ENCODE measurements at places on chromosomes 2 and 18. TPM values are rescaled to one million over a fixed set of nuclear protein-coding genes. Genes with fewer than 3 reads are reported as not detected.

GRCh38 chr2:43657241-43657640 is 19.0 kb downstream of the C1GALT1C1L start:
- H3K27me3 ChIP-seq: no peaks in the 10 kb centered on the region
- no peaks in the 10 kb centered on the region for H3K4me1 ChIP-seq
- no peak overlapping the region for H3K4me3 ChIP-seq
- H3K27ac ChIP-seq: no peak overlapping the region
- no peaks in the 10 kb centered on the region for H3K36me3 ChIP-seq

GRCh38 chr2:4134551-4135550 is 431.5 kb downstream of the DCDC2C start:
- no peaks in the 10 kb centered on the region for H3K4me1 ChIP-seq
- DNase-seq: no peak
- H3K36me3 ChIP-seq: no peaks in the 10 kb centered on the region
- no peak overlapping the region for H3K27ac ChIP-seq

GRCh38 chr18:46711444-46711863 is 45.4 kb downstream of the ST8SIA5 start:
- no peaks in the 10 kb centered on the region for H3K4me1 ChIP-seq
- DNase-seq: no peak
- H3K36me3 ChIP-seq: no peaks in the 10 kb centered on the region
- H3K27me3 ChIP-seq: peaks cover 10% of the 10 kb centered on the region
- no peak overlapping the region for H3K27ac ChIP-seq

DNA sequence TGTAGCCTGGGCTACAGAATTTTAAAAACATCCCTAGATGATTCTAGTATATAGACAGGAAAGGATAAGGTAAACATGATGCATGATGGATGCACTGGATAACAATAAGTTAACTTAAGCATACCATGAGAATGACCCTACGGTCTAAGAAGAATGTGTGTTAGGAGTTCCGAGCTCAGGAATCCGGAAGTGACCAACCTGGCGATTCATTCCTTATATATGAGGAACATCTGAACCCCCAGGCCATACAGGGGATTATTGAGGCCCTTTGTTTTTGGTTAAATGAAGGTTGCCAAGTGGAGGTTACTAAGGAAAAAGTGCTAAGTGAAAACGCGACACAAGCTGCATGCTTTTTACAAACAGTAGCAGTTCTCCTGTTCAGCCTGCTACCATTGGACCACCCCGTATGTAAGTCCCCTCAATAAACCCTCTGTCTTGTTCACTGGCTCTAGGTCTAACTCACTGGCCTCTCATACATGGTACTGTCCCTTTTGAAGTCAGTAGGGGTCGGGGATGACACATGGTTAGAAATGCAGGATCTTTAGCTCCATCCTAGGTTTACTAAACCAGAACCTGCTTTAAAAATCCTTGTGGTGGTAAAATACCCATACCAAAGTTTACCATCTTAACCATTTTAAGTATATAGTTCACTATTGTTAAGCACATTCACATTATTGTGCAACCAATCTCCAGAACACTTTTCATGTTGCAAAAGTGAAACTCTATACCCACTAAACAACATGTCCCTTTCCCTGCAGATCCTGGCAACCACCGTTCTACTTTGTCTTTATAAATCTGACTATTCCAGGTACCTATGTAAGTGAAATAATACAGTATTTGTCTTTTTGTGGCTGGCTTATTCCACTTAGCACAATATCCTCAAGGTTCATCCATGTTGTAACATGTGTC is 111.0 kb upstream of the MAP4K3 start:
- no peaks in the 10 kb centered on the region for H3K36me3 ChIP-seq
- H3K4me1 ChIP-seq: peaks cover 20% of the 10 kb centered on the region
- H3K27me3 ChIP-seq: no peaks in the 10 kb centered on the region
- DNase-seq: no peak

GRCh38 chr2:196459539-196459938 is 180.0 kb upstream of the CCDC150 start:
- no peaks in the 10 kb centered on the region for H3K4me1 ChIP-seq
- no peak overlapping the region for H3K27ac ChIP-seq
- no peak for DNase-seq
- peaks cover 11% of the 10 kb centered on the region for H3K27me3 ChIP-seq

GRCh38 chr2:218618102-218618860 is 10.6 kb downstream of the PLCD4 start:
- no peak for DNase-seq
- no peak overlapping the region for H3K4me3 ChIP-seq
- H3K27ac ChIP-seq: no peak overlapping the region
- H3K27me3 ChIP-seq: no peaks in the 10 kb centered on the region

DNA sequence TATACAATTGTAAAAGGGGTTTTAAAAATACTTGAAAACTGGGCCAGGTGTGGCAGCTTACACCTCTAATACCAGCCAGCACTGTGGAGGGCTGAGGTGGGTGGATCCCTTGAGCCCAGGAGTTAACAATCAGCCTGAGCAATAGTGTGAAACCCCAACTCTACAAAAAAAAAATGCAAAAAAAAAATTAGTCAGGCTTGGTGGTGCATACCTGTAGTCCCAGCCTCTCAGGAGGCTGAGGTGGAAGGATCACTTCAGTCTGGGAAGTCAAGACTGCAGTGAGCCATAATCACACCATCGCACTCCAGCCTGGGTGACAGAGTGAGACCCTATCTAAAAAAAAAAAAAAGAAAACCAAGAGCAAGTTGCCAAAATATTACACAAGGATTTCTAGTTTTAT is 182.7 kb downstream of the UBE2E3 start:
- no peaks in the 10 kb centered on the region for H3K27me3 ChIP-seq
- H3K27ac ChIP-seq: no peak overlapping the region
- H3K4me3 ChIP-seq: no peak overlapping the region
- H3K36me3 ChIP-seq: no peaks in the 10 kb centered on the region

GRCh38 chr2:239834143-239834542 is 191.0 kb downstream of the NDUFA10 start:
- H3K27me3 ChIP-seq: no peaks in the 10 kb centered on the region
- no peak overlapping the region for H3K4me3 ChIP-seq
- no peak for DNase-seq
- H3K27ac ChIP-seq: no peak overlapping the region

- H3K36me3 ChIP-seq: no peaks in the 10 kb centered on the region
- H3K4me3 ChIP-seq: no peak overlapping the region
- no peak for DNase-seq
- H3K27me3 ChIP-seq: no peaks in the 10 kb centered on the region
These were observed 119.8 kb downstream of the LAMA1 start for GRCh38 chr18:6997808-6998207.

DNA sequence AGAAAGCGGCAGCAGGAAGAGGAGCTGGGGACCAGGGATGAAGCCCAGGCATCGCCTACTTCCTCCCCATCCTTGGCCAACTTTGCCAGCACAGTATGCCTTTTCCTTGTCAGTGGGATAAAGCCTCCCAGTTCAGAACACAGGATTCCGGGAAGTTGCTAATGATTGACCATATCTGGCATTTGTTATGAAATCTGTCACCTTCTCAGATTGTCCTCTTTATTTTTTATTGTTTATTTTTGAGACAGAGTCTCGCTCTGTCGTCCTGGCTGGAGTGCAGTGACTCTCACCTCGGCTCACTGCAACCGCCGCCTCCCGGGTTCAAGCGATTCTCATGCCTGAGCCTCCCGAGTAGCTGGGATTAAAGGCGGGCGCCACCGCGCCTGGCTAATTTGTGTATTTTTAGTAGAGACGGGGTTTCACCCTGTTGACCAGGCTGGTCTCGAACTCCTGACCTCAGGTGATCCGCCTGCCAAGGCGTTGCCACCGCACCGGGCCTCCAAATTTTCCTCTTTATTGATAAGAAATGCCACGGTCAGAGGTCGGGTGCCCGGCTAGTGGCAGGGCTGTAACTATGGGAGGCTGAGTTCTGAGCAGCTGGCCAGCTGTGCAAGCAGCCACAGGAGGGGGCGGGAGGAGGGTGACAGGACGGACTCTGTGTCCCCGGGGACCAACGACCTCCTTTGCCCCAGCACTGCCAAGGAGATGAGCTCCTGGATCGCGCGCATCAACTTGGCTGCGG is 24.4 kb downstream of the PSD4 start:
- H3K4me1 ChIP-seq: peaks cover 6% of the 10 kb centered on the region
- H3K27ac ChIP-seq: no peak overlapping the region
- DNase-seq: no peak
- H3K4me3 ChIP-seq: peak overlapping the region; percentile 37

DNA sequence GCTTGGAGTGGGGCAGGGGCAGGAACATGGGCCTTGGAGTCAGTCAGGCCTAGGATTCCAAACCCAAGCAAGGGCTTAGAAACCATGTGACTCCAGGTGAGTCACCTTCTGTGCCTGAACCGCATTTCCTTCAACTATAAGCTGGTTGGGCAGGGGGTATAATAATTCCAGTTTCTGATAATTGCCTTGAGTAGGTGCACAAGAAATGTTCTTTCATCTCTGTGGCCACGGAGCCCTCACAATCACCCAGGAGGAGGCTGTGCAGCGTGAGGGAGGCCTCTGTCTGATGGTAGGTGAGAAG is 112.1 kb upstream of the HAAO start:
- H3K4me3 ChIP-seq: no peak overlapping the region
- no peak overlapping the region for H3K27ac ChIP-seq
- DNase-seq: no peak

GRCh38 chr18:28079883-28080282 is 97.0 kb downstream of the CDH2 start:
- H3K27ac ChIP-seq: no peak overlapping the region
- H3K4me3 ChIP-seq: no peak overlapping the region
- no peaks in the 10 kb centered on the region for H3K36me3 ChIP-seq
- DNase-seq: no peak

DNA sequence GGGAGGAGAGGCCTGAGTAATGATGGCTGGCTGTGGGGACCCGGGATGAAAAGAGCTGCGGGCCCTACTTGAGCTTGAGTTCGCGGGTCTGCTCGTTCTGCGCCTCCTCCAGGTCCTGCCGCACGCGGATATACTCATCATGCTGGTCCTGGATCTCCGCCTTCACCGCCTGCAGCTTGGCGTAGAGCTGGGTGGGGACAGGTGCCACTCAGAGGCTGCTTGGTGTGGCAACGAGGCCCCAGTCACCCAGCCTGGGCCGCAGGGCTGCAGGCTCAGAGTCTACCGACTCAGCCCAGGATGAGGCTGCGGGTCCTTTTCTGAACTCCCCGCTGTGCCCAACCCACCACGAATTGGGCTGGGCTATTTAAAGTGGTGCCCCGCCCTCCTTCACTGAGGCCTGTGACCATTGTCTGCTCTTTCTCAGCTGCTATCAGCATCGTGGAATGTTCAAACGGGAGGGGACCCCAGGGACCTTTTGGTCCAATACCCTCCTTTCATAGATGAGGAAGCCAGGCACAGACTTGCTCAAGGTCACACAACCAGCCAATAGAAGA is 28.0 kb downstream of the KIF3C start:
- no peak overlapping the region for H3K4me3 ChIP-seq
- H3K36me3 ChIP-seq: peaks cover 9% of the 10 kb centered on the region

DNA sequence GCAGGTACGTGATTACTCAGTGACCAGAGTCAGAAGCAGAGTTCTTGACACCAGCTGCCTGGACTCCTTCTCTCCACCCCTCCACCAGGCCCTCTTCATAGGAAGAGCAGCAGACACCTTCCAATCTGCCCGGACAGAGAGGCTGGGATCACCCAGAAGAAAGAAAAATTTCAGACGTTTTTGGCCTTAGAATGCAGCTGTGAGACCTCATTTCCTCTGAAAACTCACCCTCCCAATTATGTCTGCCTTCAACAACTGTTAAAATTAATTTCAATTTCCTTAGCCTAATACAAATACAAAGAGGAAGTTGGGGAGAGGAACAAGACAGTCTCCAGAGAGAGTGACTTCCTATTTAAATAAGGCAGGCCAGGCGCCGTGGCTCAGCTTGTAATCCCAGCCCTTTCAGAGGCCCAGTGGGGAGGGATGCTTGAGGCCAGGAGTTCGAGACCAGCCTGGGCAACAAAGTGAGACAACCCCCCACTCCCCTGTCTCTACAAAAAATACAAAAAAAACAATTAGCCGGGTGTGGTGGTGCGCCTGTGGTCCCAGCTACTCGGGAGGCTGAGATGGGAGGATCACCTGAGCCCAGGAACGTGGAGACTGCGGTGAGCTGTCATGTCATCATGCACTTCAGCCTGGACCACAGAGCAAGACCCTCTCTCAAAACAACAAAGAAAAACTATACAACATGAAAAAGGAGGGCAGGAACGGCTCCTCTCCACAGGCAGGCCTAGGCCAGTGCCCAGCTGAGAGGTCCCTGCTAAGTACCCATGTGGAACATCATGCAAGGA is 1.6 kb downstream of the SLC66A2 start:
- H3K27me3 ChIP-seq: no peaks in the 10 kb centered on the region
- H3K36me3 ChIP-seq: no peaks in the 10 kb centered on the region
- H3K4me1 ChIP-seq: peaks cover 5% of the 10 kb centered on the region
- H3K27ac ChIP-seq: no peak overlapping the region
- H3K4me3 ChIP-seq: no peak overlapping the region

Gene ZNF516
- 20.9 TPM for total RNA-seq

Gene GDF7
- 1.1 TPM for total RNA-seq

Gene TANC1
- total RNA-seq: 99.4 TPM

Gene GCKR
- total RNA-seq: 1.2 TPM

Measured in endothelial cell of umbilical vein (primary cell).